Endothelial cell (in vitro differentiated cells): ENCODE measurements at places on chromosomes 5 and 9.

DNA sequence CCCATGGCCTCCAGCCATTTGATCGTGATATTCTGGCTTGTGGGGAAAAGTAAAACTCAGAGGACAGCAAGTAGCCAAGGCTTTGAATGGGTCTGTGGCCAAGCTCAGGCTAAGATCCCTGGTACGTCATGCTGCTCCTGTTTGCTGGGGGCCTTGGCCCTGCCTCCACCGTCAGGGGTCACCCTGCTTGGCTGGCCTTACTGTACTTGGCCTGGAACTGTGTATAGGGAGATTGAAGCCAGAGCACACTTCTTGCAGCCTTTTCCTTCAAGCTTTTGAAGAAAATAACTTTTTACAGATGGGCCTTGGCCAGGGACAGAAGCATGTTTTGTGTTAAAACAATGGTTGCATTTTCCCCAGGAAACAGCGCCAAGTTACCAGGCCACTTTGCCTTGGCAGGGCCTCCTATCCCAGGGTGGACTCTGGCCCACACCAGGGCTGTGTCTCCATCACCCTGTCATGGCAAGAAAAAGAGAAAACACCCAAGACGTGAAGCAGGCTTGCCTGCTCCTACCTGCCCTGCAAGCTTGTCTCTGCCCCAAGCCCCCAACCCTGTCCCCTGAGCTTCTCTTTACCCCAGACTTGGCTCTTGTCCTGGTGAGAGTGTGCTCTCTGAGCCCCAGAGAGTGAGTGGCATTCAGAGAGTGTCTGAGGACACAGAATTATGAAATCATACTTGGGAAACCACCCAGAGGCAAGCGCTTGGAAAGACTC lies 286.9 kb downstream of the GADD45G start:
- H3K27ac ChIP-seq = no peak overlapping the region
- H3K4me3 ChIP-seq = no peak overlapping the region
- peaks cover 6% of the 10 kb centered on the region for H3K27me3 ChIP-seq
- no peaks in the 10 kb centered on the region for H3K36me3 ChIP-seq
- no peaks in the 10 kb centered on the region for H3K4me1 ChIP-seq
- DNase-seq = no peak

- peak overlapping the region; percentile 10 for H3K27ac ChIP-seq
- H3K36me3 ChIP-seq = peaks cover 15% of the 10 kb centered on the region
- peaks cover 6% of the 10 kb centered on the region for H3K4me1 ChIP-seq
- no peak overlapping the region for H3K4me3 ChIP-seq
- H3K27me3 ChIP-seq = peaks cover 5% of the 10 kb centered on the region
- no peak for DNase-seq
These were observed 11.7 kb upstream of the DOLPP1 start for GRCh38 chr9:129068990-129069861.

DNA sequence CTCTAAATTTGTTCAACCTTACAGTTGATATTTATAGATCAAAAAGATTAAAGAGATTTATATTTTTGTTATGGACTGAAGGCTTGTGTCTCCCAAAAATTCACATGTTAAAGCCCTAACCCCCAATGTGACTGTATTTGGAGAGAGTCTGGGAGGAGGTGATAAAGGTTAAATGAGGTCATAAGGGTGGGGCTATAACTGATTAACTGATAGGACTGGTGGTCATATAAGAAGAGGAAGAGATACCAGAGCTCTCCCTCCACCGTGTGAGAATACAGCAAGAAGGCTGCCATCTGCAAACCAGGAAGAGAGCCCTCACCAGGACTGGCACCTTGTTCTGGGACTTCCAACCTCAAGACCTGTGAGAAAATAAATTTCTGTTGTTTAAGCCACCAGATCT lies 264.3 kb downstream of the ENC1 start:
- peaks cover 4% of the 10 kb centered on the region for H3K4me1 ChIP-seq
- DNase-seq = no peak
- no peaks in the 10 kb centered on the region for H3K36me3 ChIP-seq

GRCh38 chr5:154464438-154464837 lies 13.6 kb downstream of the HAND1 start:
- DNase-seq = no peak
- no peak overlapping the region for H3K4me3 ChIP-seq
- H3K27ac ChIP-seq = no peak overlapping the region
- H3K36me3 ChIP-seq = no peaks in the 10 kb centered on the region
- H3K4me1 ChIP-seq = peaks cover 5% of the 10 kb centered on the region

GRCh38 chr9:96338299-96338698 lies 36.3 kb upstream of the HSD17B3 start:
- DNase-seq = no peak
- no peak overlapping the region for H3K27ac ChIP-seq
- H3K4me1 ChIP-seq = no peaks in the 10 kb centered on the region
- no peak overlapping the region for H3K4me3 ChIP-seq

DNA sequence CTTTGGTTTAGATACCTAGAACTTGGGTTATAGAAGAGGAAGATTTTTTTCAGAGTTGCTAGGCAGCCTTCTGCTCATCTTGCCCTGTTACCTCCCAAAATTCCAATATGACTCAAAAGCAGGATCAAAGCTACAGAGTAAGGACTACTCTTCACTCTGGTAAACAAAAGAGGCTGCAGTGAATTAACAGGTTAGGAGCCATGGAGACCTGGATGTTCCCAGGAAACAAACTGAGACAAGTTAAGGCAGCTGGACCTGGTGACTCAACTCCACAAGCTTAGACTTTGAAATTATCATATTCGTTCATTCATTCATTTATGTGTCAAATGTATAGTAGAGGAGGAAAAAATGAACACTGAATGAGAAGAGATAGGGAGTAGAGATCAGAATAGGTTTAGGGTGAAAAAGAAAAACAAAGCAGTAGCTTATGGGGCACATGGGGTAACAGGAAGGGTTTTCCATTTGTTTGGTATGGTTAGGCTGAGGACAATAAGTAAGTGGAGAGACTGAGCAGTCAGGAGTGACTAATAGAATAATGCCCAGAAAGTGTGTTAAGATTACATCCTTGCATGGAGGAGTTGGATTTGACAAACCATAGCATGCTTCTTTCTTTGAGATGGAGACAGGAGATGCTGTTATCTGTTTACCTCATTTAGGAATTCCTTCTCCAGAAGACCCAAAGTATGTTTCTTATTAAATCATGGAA lies 464.0 kb upstream of the ZNF608 start:
- H3K27ac ChIP-seq = no peak overlapping the region
- peaks cover 1% of the 10 kb centered on the region for H3K27me3 ChIP-seq

- no peak overlapping the region for H3K27ac ChIP-seq
- H3K36me3 ChIP-seq = no peaks in the 10 kb centered on the region
- no peaks in the 10 kb centered on the region for H3K27me3 ChIP-seq
- DNase-seq = no peak
- H3K4me3 ChIP-seq = no peak overlapping the region
These were observed 15.5 kb upstream of the FAM120AOS start for GRCh38 chr9:93468763-93469456.

- H3K36me3 ChIP-seq = no peaks in the 10 kb centered on the region
- H3K4me3 ChIP-seq = no peak overlapping the region
- H3K4me1 ChIP-seq = no peaks in the 10 kb centered on the region
- no peak overlapping the region for H3K27ac ChIP-seq
- no peaks in the 10 kb centered on the region for H3K27me3 ChIP-seq
- DNase-seq = no peak
These were observed 7.9 kb downstream of the TXNDC8 start for GRCh38 chr9:110329639-110330230.

- DNase-seq = no peak
- H3K4me3 ChIP-seq = no peak overlapping the region
- H3K27me3 ChIP-seq = no peaks in the 10 kb centered on the region
- H3K36me3 ChIP-seq = peaks cover 13% of the 10 kb centered on the region
These were observed 28.7 kb downstream of the SMIM32 start for GRCh38 chr5:136164226-136164625.

DNA sequence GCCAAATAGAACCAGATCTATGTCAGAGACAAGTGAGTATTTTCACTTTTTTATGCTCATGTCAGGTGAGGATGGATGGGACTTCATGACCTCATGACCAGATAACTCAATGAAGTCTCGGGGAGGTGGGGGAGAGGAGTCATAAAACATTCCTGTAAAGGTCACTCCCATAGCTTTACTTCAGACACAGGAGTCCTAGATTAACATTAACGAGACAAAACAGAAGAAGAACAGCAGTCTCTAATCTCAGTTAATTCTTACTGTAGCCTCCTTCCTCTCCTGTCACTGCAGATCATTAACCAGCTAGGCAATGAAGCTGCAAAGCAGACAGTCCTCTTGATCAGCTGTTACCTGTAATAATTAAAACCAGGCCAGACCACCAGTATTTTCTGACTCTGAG lies 11.2 kb downstream of the CRHBP start:
- peaks cover 10% of the 10 kb centered on the region for H3K36me3 ChIP-seq
- H3K4me3 ChIP-seq = no peak overlapping the region
- peaks cover 5% of the 10 kb centered on the region for H3K4me1 ChIP-seq
- DNase-seq = no peak
- peaks cover 2% of the 10 kb centered on the region for H3K27me3 ChIP-seq

GRCh38 chr5:147760086-147760875 lies 22.2 kb downstream of the JAKMIP2 start:
- no peak overlapping the region for H3K4me3 ChIP-seq
- H3K4me1 ChIP-seq = no peaks in the 10 kb centered on the region
- H3K27ac ChIP-seq = no peak overlapping the region
- no peaks in the 10 kb centered on the region for H3K36me3 ChIP-seq
- no peaks in the 10 kb centered on the region for H3K27me3 ChIP-seq
- DNase-seq = no peak

DNA sequence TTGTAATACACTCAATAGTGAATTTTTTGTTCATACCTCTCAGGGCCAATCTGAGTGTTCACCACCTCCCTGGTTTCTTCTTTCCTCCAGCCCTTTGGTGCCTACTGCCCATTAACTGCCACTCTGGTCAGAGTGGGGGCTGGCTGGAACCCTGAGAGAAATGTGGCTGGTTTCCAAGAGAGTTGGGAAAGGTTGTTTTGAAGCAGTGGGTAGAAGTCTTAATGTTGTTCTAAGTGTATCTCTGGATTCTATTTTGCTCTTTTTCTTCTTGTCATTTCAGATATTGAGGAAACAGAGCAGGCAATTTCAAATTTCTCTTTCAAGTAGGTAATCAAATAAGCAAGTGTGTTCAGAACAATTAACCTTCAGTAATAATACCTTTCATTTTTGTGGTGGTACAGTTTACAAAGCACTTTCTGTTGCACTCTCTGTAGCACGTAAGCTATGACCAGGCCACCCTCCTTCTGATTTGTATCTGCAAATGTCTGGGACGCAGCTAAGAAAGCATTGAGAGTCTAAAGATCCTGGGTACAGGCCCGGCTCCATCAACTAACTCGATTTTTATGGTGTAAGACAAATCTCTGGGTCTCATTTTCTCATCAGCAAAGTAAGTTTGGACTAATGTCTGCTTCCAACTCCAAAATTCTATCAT lies 8.4 kb downstream of the SLC1A3 start:
- H3K27ac ChIP-seq = no peak overlapping the region
- no peak for DNase-seq
- H3K27me3 ChIP-seq = peaks cover 4% of the 10 kb centered on the region
- no peak overlapping the region for H3K4me3 ChIP-seq
- H3K4me1 ChIP-seq = peaks cover 14% of the 10 kb centered on the region
- no peaks in the 10 kb centered on the region for H3K36me3 ChIP-seq

DNA sequence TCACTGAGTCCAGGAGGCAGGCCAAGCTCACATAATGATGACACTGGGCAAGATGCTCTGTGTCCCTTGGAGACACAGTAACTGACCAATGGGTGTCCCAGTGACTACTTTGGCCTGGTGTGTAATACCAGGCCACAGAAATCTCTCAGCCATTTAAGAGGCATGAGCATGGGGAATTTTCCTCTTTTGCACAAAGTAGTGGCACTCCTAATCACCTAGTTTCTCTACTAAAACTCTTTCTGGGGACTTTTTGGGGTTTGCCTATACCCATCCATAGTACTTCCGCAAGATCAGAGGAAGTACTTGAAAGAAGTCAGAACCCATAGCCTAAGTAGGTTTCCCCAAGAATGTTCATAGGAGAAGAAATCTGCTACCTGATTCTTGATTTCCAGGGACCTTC lies 161.9 kb downstream of the ARSB start:
- H3K4me1 ChIP-seq = no peaks in the 10 kb centered on the region
- no peak overlapping the region for H3K27ac ChIP-seq
- H3K36me3 ChIP-seq = no peaks in the 10 kb centered on the region
- no peaks in the 10 kb centered on the region for H3K27me3 ChIP-seq

GRCh38 chr5:947626-948471 lies 55.2 kb downstream of the TRIP13 start:
- H3K27ac ChIP-seq = no peak overlapping the region
- H3K4me1 ChIP-seq = peaks cover 12% of the 10 kb centered on the region
- no peak overlapping the region for H3K4me3 ChIP-seq
- no peak for DNase-seq

DNA sequence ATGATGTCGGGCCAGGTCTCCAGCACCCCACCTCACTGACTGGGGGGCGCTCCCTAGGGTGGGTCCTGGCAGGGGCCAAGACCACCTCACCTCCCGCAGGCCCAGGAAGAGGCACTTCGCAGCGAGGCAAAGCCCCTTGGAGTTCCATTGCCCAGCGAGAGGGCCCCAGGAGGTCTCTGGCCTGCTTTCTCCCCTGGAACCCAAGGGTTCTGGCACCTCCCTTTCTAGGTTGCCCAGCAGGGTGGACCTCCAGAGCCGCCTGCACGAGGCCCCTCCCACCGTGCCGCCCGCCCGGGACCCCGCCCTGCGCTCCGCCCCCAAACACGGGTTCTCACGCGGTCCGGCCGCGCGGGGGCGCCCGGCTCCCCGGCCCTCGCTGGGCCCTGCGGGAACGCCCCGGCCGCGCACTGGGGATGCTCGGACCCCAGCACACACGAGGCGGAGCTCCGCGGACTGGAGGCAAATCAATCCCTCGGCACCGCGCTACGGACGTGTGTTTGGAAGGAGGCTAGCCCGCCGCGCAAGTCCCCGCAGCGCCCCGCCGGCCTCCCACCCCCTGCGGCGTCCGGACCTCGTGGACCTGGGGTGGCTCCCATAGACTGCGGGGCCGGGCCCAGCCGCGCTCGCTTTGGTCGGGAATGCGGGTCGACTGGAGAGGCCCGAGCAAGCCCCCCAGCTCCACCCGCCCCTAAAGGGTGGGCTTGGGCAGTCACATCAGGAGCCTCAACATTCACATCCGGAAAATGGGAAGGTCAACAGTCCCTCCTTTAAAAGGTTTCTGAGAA lies 99.5 kb upstream of the LMX1B start:
- DNase-seq = peak; percentile 89
- H3K27ac ChIP-seq = no peak overlapping the region
- no peaks in the 10 kb centered on the region for H3K36me3 ChIP-seq
- H3K4me1 ChIP-seq = peaks cover 3% of the 10 kb centered on the region
- H3K27me3 ChIP-seq = no peaks in the 10 kb centered on the region

- no peaks in the 10 kb centered on the region for H3K36me3 ChIP-seq
- H3K27ac ChIP-seq = no peak overlapping the region
- peaks cover 4% of the 10 kb centered on the region for H3K27me3 ChIP-seq
- peaks cover 16% of the 10 kb centered on the region for H3K4me1 ChIP-seq
- DNase-seq = no peak
- H3K4me3 ChIP-seq = no peak overlapping the region
These were observed 564.6 kb upstream of the DMAC1 start for GRCh38 chr9:8364026-8364752.
